ENCODE measurements at places on chromosomes 4 and X.

GRCh38 chrX:70488856-70489255 lies 44.2 kb downstream of the DLG3 start:
- DNase-seq, result no peak

DNA sequence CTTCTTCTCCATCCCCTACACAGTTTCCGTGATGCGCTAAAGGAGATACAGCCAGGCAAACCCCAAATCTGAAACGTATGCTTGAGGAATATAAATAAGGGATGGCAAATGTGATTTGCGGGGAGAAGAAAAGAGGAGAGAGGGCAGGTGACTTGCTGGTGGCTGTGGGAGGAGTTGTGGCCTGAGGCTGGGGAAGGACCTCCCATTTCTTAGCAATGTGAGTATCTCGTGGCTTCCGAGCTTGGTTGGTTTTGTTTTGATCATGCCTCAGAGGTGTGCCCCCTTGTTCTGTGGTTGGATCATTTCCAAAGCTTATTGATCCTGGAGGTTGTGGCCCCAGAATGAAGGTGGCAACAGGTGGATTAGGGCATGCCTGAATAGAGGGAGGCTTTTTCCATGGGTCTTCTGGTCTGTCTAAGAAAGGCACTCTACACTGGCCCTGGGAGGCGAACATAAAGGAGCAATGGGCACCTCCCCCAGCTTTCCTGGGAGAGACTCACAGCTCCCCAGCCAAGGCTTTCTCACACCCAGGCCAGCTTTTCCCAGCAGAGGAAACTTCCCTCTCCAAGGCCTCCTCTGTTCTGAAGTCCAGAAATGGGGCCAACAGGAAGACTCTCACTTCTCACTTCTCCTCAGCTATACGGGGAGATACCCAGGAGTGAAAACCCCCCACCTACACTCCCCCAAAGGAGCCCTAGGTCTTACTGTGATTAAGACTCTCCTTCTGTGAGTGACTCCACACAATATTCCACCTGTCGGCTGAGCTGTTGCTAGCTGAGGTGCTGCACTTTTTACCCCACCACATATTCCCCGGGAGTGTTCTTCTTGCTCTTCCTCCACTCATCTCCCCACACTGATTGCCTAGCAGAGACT lies 40.0 kb downstream of the C4orf51 start:
- DNase-seq, result no peak

DNA sequence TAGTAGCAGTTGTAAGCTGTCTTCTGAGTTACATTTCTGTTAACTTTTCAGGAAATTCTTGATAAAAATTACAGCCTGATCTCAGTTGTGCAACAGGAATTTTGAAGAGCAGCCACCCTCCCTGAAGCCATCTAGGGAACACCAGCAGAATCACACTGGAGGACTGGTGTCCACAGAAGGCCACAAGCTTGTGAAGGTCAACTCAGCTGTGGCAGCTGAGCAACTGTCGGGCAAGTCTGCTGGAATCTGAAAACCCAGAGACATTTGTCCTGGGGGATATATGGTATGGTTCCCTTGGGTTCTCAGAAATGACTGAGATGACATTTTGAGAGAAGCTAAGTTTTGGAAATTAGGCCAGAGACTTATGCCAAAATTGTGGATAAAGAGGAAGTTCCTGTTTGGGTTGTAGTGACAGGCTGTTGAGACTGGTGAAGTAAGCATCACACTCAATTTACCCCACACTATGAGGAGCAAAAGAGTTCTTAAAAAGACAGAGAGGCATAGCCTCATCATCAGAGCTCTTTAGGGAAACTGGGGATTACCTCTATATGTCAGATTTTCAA lies 78.1 kb upstream of the TNIP3 start:
- no peak for DNase-seq

- DNase-seq, result no peak
Measured at GRCh38 chr4:48237996-48238645, 31.5 kb downstream of the TEC start.

DNA sequence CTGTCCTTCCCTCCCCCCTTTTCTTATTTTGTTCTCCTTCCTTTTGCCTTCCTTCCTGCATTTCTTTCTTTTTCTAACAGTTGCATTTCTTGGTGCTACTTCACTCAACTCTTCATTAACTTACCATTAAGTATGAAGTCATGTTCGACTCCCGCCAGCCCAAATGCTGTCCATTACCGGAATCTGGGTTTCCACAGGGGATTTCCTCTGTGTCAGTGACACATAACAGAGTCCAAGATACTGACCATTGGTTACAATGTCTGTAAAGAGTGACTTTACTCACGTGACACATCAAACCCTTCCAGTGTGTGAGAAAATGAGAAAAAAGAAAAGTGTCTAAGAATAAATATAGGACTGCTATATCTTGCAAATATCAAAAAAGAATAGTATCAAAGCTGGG lies 500.0 kb upstream of the FRG1 start:
- DNase-seq, result no peak

- no peak for DNase-seq
Measured at GRCh38 chr4:109953556-109953955, 40.9 kb downstream of the EGF start.

GRCh38 chrX:23885803-23886202 lies 21.9 kb downstream of the APOO start:
- DNase-seq, result no peak

GRCh38 chr4:87309625-87310024 lies 13.1 kb downstream of the HSD17B13 start:
- DNase-seq, result peak; percentile 55

DNA sequence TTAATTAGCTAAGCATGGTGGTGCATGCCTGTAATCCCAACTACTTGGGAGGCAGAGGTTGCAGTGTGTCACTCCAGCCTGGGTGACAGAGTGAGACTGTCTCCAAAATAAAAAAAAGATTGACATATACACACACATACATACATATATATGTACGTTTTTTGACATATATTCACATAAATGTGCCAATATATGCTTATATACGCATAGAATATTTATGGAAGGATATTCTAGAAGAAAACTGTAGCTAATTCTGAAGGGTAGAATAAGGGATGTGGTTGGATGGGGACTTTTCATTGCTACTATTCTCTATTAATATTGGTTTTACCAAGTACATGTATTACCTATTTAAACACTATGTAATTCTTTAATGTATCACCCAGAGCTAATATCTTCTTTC lies 19.7 kb downstream of the ZGRF1 start:
- DNase-seq, result no peak

- no peak for DNase-seq
Measured at GRCh38 chrX:16882169-16882568, 12.0 kb upstream of the RBBP7 start.
